ENCODE measurements at places on chromosomes 6 and 20.

GRCh38 chr20:60132162-60132826 lies 174.1 kb downstream of the CDH26 start:
- no peak for ATAC-seq

DNA sequence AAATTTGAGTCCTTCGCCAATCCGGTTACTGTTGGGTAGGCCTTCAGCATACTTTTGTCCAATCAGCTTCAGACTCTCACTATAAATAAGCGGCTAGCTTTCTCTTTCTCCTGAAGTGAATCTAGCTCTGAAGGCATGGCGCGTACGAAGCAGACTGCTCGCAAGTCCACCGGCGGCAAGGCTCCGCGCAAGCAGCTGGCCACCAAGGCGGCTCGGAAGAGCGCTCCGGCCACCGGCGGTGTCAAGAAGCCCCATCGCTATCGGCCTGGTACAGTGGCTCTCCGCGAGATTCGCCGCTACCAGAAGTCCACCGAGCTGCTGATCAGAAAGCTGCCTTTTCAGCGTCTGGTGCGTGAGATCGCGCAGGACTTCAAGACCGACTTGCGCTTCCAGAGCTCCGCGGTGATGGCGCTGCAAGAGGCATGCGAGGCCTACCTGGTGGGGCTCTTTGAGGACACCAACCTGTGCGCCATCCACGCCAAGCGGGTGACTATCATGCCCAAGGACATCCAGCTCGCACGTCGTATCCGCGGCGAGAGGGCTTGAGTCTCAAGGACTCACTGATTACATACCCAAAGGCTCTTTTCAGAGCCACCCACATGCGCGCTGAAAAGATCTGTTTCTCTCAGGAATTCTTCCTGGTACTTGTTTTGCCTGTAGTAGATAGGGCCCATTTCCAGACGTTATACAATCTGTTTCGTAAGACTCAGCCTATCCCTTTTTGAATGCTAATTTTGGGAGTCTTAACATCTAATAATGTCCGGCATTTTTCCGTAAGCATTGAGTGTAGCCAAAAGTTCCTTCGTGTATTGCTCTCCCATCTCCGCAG lies 102.0 kb downstream of the OR2B2 start:
- ATAC-seq: peak; percentile 78

GRCh38 chr6:25831532-25832306 lies at the start of gene SLC17A1:
SLC17A1 (minus strand) TSS chr6:25832052; CDS start chr6:25830557, 1,495 bp downstream.
- ATAC-seq: no peak

GRCh38 chr6:129475477-129476247 lies 234.3 kb downstream of the ARHGAP18 start:
- no peak for ATAC-seq

- no peak for ATAC-seq
Measured at GRCh38 chr6:33815854-33816253, 12.1 kb upstream of the MLN start.

DNA sequence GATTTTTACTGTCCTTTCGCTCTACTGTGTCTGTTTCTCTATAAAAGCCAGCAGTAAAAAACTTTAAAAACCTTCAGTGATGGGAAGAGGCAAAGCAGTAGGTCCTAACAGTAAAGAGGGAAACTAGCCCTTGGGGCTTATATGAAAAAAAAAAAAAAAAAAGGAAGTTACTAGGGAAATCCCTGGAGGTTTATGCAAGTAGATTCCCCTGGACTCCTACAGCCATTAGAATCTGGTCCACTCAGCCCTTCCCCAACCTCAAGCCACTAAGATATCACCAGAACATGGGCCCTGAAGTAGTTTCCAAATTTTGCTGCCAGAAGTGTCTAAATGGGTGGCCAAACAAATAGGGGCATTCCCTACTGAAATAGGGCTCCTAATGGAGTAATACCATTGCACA lies 70.5 kb upstream of the HINT3 start:
- no peak for ATAC-seq

DNA sequence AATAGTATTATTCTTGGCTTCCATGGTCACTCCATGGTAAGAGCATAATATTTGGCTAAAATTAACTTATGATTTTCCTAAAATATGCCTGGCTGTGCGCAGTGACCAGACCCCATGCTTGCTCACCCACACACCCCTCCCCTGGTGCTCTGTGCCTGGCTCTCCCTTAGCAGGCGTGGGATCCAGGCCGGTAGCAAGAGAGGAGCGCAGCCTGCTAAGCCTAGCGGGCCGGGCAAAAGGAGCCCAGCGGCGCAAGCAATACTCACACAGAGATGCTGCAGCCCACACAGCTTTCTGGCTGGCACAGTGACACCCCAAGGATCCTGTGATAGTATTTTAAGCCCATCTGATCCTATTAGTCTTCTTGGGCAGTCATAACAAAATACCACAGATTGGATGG lies 79.8 kb upstream of the EYS start:
- ATAC-seq: no peak

GRCh38 chr6:116059713-116060571 lies 749 bp downstream of the FRK start:
- peak; percentile 29 for ATAC-seq

DNA sequence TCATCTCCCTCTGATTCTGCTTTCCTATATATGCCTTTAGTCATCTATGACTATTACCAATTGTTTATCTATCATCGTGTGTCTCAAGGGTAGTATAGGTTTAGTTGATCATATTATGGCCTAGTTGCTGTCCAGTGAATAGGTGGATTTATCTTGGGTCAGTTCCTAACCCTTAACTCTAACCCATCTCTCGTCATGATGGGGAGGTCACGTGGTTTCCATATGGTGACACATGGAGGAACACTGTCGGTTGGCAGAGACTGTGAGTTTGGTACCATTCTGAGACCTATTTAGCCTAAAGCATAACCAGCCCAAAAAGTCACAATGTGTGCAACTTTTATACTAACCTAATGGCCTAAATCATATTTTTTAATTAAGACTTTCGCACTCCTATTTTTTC lies 103.5 kb downstream of the SAMD5 start:
- ATAC-seq: no peak

DNA sequence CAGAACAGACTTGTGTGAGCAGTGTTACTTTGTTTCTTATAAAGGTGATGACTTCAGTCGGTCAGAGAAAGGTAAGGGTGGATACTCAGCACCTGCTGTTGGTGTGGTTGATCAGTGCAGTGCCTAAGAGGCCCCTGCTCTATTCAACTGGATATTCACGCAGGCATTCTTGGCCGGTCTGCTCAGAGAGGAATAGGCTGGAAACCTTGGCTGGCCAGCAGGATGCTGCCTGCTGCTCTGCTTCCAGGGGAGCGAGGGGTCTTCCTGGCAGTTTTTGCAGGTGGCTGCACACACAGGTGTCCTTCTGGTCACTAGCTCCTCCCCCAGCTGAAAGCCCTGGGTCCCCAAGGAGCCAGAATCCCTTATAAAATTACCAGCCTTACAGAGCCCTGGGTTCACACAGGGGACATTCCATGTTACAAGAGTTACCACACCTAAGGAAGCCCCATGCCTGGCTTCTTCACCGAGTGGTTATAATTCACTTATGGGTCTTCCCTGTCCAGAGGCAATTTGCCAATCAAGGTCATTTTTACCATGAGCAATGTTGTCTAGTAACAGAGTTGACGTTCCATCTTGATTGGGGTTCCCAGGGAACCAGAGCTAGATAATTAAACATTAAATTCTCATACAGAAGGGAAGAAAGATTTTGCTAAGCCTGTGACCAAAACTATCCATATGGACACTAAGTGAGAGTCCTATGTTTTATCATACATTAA lies 16.4 kb downstream of the SYNJ2 start:
- no peak for ATAC-seq

DNA sequence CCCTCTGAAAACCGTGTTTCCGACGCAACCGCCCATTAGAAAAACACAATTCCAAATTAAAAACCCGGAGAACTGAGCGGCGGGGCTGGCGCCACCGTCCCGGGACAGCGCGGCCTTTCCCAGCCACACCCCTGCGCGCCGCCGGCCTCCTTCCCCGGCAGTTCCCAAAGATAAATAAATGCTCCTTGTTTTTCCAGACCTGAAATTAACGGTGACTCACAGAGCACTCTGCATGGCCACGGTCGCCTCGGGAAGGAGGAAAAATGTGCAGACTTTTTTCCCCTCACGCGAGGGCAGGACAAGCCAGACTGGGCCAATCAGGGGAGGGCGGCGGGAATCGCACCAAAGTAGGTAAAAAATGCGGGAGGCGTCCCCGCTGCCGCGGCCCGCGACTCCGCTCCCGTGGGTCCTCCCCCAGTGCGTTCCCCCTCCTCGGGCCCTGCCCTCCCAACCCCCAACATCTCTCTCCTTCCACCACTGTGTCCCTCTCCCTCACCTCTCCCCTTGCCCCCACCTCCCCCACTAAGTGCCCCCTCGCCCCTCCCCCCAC lies 828 bp upstream of the DSTN start:
- ATAC-seq: peak; percentile 89

All from gastroesophageal sphincter (tissue), 4 donors.